ENCODE measurements at places on chromosomes 6 and 20. TPM values are rescaled to one million over a fixed set of nuclear protein-coding genes. Genes with fewer than 3 reads are reported as not detected.

EDN1 gene
- total RNA-seq: 2.0 TPM

B3GALT4 gene
- 8.8 TPM for total RNA-seq

TREM2 gene
- total RNA-seq: 0.57 TPM

LGSN gene
- under 0.01 TPM for total RNA-seq

SYNGAP1 gene
- total RNA-seq: 3.9 TPM

CLIC1 gene
- total RNA-seq: 547 TPM

PRL gene
- not detected for total RNA-seq

DACT2 gene
- total RNA-seq: 0.85 TPM

ELOVL2 gene
- 3.9 TPM for total RNA-seq

TINAG gene
- not detected for total RNA-seq

GUCA1A gene
- not detected for total RNA-seq

OLIG3 gene
- not detected for total RNA-seq

ADAM33 gene
- 44.4 TPM for total RNA-seq
